ENCODE measurements at places on chromosomes 7 and 10.

- DNase-seq = no peak
Measured at GRCh38 chr10:73094986-73095480, 1.6 kb downstream of the P4HA1 start.

DNA sequence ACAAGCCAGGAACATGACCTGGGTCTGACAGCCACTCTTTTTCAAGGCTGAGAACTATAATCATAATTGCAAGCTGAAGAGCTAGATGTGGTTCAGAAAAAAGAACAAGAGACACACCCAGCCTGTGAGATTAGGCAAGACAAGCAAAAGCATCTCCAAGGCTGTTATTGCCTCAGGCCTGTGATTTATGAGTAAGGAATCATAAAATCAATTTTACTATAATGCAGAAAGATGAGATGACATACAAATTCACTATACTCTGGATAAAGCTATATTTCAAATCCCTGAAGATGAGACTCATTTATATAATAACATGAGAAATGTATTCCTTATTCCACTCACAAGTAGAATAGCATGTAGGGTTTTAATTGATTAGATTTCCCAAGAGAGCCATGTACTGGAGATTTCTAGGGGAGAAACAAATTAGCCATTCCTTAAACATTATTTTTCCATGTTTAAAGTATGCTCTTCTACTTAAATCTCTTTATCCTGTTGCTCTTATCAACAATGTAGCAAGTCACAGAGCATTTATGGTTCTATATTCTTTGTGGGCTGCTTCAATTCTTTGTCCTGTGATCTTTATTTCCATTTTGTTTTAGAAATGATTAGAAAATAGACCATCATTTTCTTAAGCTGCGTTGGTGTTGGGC is 47.4 kb downstream of the FHIP2A start:
- DNase-seq = no peak

GRCh38 chr7:134046594-134047128 is 80.5 kb upstream of the LRGUK start:
- no peak for DNase-seq

DNA sequence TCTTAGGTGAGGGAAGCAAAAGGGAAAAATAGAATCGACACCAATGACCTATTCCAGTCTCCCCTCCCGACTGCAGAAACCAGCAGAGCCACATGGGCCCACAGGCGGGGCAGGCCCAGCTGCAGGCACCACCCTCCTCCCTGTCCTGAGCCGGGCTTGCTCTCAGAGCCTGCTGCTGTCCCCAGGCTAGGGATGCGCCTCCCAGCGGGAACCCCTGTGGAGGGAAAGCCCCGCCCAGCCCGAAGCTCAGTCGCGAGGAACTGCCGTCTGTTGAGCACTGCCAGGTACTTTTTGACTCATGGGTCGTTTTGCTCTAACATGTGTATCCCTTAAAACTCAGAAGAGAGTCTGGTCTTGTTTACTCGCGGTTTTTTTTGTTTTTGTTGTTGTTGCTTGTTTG is 124.5 kb upstream of the RET start:
- DNase-seq = no peak

DNA sequence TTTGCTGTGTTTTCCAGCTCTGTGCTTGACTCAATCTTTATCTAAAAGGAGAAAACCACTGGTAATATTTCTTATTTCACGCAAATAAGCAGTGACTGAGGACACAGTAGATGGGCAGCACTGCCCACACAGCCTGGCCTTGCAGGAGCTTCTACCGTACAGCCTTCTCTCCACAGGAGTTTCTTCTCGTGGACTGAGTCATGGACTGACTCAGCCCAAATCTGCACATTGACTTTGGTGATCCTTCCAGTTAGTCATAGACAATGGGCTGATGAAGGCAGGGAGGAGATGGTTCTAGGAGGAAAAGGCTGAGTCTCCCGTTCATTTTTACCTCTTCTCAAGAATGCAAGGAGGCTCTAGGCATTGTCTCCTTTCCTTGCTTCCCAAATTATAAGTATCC is 200.7 kb downstream of the RAPGEF5 start:
- DNase-seq = no peak

GRCh38 chr7:120089968-120090367 is 183.0 kb upstream of the KCND2 start:
- no peak for DNase-seq

- DNase-seq = no peak
Measured at GRCh38 chr10:4081685-4082111, 296.7 kb upstream of the KLF6 start.

GRCh38 chr7:69430384-69431021 is 167.8 kb upstream of the AUTS2 start:
- DNase-seq = no peak

DNA sequence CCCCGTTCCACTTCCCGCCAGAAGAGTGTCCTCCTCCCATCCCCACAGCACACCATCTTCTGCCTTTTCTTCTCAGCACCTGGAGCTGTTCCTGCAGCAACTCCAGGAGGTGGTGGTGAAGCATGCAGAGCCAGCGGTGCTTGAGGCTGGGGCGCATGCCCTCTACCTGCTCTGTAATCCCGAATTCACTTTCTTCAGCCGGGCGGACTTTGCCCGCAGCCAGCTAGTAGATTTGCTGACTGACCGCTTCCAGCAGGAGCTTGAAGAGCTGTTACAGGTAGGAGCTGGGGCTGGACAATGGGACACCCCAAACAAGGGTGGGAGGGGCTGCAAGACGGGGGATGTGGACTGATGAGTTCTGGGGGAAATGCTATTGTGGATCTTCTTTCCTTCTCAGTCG is 19.1 kb upstream of the PVRIG start:
- DNase-seq = no peak

GRCh38 chr7:86950360-86950759 is 109.1 kb downstream of the ELAPOR2 start:
- DNase-seq = no peak

GRCh38 chr7:2063563-2064260 is 169.0 kb downstream of the MAD1L1 start:
- DNase-seq = no peak

DNA sequence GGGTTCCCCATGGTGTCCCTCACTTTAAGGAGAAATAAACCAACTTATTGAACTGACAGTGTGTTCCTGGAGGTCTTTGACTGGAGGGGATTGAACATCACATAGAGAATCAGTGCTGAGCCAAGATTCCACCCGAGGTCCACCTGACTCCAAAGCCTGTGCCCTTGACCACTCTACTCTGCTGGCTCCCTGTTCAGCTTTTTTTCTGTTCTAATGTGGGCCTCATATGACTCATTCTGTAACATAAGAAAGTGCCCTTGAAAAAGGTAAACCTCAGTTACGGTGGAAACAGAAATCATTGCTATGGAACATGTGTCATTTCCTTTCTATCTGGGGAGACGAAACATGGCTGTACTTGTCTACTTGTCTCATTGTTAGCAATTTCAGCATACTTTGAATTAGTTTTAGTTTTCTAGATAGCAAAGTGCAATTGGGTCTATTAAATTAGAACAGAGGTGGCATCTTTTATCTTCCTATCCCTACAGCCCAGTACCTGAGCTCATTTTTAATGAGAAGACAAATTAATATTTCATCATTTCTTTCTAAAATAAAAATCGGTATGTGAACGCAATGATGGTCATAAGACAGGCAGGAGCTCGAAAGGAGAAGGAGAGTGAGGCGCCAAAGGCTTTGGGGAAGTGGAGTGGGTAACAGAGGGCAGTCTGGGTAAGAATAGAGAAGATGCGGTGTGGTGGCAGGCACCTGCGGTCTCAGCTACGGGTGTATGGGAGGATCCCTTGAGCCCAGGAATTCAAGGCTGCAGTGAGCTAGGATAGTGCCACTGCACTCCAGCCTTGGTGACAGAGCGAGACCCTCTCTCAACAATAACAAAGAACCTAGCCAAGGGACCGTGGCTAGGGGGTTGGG is 1.5 kb downstream of the GSDME start:
- DNase-seq = no peak

DNA sequence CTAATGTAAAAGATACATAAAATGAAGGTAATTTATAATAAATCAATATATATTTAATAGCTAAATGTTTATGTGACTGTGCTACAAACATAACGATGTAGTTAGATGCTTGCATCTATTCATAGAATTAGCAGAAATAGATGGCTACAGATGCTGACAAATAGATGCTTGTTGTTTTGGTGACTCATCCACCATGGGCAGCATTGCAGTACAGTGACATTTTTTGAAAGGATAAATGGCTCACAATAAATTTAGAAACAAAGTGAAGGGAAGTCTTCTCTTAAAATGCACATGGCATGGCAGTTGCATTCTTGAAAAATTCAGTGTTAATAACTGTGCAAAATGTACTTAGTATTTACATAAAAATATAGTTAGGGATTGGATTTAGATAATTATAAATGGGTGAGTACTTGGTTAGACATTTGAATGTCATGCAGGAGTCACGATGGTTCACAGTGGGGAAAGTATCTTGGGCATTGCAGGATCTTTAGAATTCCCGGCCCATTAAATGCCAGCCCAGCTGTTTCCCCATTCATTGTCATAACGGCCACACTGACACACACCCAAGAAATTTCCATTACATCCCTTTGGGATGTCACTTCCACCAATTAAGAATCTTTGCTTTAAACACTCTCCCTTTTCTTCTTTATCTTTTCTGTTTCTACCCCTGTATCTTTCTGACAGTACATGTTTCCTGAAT is 564.1 kb downstream of the ATRNL1 start:
- no peak for DNase-seq

DNA sequence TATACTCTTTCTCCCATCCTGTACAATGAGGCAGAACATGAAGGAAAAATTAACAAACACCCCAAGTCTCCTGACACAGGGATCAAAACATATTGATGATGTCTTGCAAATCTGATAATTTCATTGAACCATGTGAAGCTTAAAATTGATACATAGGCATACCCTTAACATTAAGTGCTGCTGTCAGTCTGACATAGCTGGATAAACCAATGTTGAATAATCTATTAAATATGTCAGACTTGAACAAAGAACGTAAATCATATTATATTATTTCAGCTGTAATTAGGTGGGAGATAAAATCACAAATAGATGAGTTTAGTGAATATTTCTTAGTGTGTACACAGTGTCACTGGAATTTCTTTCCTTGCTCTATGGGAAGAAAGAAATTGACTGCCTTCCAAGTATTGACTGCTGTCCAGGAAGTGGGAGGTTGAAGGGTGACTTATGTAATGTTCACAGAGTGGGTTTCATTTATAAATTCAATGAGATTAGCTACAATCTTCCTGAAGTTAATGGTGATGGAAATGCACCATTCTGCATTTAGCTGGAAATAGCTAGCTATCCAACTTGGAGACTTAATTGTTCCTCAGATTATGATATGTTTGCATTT is 170.8 kb downstream of the AUTS2 start:
- DNase-seq = no peak

- DNase-seq = no peak
Measured at GRCh38 chr7:30934732-30935568, 23.3 kb downstream of the AQP1 start.

DNA sequence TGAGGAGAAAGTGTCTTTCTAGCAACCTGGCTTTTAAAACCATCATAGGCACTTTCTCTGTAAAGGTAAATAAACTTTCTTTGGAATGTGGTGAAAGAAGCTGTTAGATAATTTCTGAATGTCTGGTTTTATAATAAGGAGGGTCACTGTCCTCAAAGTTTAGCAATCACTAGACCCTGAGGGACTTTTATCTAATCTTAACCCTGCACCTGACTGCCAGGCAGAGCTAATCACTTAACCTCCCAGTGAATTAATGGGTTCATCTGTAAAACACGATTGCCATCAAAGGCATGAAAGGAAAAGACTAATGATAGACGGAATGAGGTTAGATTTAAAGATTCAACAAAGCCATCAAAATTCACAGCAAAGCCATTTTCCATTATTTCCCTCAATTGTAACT is 553.8 kb downstream of the GRM8 start:
- no peak for DNase-seq

DNA sequence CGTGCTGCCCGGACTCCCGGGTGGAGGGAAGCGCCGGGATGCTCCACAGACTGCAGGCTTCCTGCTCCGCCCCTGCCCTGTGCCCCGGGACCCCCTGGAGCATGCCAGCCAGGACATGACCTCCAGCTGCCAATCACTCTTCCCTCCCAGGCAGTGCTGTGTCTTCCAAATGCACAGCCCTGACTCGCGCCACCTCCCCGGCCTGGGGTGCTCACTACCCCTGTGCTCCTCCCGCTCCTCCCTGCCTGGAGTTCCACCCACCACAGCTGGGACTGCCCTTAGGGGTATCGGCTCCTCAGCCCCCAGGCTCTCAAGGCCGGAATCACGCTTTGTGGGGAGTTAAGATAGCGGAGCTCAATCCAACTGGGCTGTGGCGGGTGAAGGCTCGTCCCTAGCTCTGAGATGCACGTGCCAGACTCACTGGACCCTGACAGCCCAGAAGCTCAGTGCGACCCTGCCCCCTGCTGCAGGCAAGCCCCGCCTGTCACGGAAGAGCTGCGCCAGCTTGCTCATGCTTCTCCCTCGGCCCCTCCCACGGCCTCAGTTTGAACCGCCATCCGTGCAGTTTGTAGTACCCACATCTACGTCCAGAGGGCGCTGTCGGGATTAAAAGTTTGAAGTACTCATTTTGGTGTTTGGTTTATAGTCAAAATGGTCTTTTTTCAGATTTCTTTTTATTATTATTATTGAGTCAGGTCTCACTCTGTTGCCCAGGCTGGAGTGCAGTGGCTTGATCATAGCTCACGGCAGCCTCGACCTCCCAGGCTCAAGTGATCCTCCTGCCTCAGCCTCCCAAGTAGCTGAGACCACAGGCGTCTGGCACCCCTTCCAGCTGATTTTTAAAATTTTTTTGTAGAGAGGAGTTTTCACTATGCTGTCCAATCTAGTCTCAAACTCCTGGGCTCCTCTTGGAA is 142.5 kb upstream of the TCERG1L start:
- peak; percentile 12 for DNase-seq

DNA sequence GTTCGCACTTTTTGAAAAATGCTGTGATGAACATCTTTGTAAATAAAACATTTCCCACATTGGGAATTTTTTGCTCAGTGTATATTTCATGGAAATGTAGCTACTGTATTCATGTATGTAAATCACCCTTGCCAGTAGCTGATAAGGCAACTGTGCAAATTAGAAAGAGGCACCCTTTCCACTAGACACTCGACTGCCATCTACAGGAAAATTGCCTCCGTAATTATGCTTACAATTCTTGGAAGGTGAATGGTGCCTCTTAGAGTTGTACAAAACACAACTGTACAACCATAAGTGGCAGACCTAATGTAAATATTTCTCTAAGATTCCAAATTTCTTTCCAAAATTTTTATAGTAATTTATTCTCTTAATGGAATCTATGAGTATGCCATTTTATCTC is 491.7 kb downstream of the CCSER2 start:
- DNase-seq = no peak

DNA sequence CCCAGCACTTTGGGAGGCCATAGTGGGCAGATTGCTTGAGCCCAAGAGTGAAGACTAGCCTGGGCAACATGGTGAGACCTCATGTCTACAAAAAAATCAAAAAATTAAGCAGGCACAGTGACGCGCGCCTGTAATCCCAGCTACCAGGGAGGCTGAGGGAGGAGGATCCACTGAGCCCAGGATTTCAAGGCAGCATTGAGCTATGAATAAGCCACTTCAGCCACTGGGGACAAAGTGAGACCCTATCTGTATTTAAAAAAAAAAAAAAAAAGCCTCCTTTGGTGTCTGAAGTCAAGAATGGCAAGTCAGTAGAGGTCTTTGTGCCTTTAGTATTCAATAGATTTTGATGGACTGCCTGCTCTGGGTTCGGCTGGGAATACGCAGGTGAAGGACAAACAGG is 85.7 kb downstream of the RALA start:
- DNase-seq = no peak
